ENCODE measurements at places on chromosomes 3 and 15.

GRCh38 chr3:172233474-172234277 is 194.3 kb downstream of the FNDC3B start:
- DNase-seq, result no peak

- DNase-seq, result no peak
Observed at GRCh38 chr3:127748754-127749327, 73.5 kb downstream of the MGLL start.

DNA sequence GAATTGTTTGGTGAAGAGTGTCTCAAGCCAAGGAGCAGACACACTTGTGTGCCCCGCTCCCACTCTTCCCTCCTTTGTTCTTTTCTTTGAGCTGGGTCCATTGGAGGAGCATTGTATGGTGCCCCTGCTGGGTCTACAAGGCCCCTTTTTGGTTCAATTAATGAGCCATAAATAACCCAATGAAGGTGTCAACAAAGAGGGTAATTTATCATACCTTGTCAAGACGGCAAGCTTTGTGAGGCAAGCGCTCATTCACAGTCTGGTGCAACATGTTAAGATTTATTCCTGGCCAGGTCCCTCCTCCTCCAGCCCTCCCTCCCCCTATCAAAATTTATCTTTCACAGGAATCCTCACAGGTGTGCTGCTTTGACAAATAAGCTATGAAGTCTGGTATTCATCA is 300.1 kb downstream of the RORA start:
- DNase-seq, result no peak

DNA sequence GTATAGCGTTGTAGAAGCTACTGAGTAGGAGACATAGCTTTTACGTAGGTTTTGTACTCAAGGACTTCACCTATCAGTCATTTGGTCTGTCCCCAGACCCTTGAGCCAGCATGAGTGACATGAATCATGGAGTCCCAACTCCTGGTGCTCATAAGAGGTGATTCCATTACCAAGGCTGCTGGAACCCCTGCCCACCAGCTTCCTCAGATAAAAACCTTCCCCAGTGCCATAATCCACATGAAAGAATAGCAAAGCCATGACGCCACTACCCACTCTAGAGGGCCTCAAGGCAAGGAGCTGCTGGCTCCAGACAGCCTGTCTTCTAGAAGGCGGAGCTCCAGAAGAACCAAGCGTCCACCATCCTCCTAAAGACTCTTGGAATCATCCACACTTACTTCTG is 69.6 kb downstream of the NCEH1 start:
- DNase-seq, result no peak

- DNase-seq, result no peak
Observed at GRCh38 chr3:192042116-192042515, 581.2 kb downstream of the PYDC2 start.

- DNase-seq, result no peak
Observed at GRCh38 chr3:36362973-36363372, 17.3 kb upstream of the STAC start.

DNA sequence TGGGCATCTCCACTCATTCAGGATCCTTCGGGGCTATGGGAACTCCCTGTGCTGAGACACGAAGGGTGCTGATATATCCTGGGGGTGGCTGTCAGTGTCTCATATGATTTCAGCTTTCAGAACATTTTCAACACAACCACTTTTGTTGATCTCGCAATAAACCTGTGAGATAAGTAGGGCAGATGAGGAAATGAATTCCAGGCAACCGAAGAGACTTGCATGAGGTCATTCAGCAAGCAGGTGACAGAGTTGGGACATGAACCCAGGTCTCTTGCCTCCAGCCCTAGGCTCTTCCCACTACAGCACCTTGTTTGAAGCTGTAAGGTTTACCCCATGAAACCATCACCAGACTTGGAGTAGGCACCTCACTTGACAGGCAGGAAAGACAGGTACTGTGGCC is 16.6 kb downstream of the DUOX1 start:
- no peak for DNase-seq

- DNase-seq, result peak; percentile 87
Observed at GRCh38 chr3:66407611-66408218, 93.1 kb downstream of the LRIG1 start.

- no peak for DNase-seq
Observed at GRCh38 chr3:187020376-187020775, 90.0 kb downstream of the ST6GAL1 start.

GRCh38 chr3:13066834-13067233 is 6.4 kb downstream of the IQSEC1 start:
- no peak for DNase-seq

DNA sequence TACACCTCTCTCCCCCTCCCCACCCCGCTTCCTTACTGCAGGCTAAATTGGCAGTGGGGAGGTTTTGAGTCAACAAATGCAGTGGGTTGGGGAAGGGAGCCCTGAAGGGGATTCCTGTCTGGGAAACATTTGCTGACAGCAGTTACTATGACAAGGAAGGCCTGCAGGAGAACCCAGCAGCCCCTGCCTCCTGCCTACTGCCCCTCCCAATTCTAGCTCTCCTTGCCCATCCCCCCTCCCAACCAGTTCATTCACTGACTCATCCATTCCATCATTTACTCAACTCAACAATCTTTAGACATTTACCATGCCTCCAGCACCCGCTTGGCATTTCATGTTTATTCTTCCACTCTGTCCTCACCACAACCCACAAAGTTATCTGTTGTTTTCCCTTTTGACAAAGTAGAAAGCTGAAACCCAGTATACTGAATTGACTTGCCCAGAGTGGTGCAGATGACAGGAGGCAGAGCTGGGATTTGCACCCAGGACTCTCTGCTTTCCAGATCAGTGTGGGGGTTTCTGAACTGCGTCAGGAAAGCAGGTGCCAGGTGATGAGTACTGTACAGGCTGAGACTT is 75.0 kb downstream of the MAGEF1 start:
- DNase-seq, result no peak

- no peak for DNase-seq
Observed at GRCh38 chr15:44215594-44215993, 20.5 kb upstream of the FRMD5 start.

DNA sequence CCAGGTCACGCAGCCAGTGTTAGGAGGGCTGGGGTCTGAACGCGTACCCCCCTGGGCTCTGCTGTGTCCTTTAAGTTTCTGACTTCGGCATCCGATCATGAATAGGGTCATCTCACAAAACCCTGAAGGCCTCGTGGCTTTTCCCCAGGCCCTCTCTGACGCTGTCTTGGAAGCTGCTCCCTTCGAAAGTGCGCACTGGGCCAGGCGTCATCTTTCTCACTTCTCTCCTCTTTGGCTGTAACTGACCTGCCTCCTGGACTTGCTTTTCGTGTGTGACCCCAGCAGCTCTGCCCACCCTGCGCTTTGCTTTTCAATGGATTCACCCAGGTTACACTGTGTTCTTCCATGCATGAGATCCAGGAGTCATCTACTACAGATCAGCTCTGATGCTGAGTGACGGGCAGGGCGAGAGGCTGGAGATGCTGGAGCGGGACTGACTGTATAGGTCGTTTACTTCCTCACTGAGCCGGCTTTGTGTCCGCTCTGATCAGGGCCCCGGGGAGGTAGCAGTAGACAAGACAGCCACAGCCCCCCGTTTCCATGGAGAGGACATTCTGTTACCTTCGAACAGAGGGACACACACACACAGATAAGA is 45.0 kb upstream of the PCSK6 start:
- DNase-seq, result no peak

- DNase-seq, result no peak
Observed at GRCh38 chr15:75759416-75760130, 46.9 kb upstream of the CSPG4 start.

- DNase-seq, result no peak
Observed at GRCh38 chr3:33602829-33603228, 115.2 kb downstream of the CLASP2 start.

- no peak for DNase-seq
Observed at GRCh38 chr15:98321896-98322295, 326.4 kb upstream of the IGF1R start.

DNA sequence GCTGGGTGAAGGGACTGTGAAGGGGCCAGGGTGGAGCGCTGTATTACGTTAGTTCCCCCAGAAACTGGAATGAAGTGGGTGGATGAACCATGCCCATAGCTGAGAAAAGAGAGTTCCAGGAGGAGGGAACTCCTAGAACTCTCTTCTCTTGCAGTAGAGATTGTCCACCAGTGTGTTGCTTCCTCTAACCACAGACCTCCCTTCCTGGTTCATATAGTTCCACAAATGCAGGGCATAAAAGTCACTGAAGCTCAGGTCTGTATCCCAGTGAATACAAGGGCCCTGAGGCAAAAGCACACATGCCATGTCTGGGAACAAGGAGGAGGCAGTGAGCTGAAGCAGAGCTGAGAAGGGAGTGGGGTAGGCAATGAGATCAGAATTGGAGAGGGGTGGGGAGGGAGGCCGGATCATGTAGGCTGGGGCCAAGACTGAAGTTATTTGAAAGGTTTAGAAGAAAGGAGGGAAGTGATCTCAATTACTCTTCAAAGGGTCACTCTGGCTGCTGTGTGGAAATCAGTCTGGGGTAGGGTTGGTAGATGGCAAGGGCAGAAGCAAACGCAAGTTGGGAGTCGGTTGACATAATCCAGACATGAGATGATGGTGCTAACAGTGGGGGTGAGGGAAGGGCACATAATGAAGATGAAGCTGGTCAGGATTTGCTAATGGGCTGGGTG is 6.5 kb downstream of the A4GNT start:
- no peak for DNase-seq

GRCh38 chr3:38966811-38967692 is 84.7 kb downstream of the SCN11A start:
- no peak for DNase-seq

- no peak for DNase-seq
Observed at GRCh38 chr15:68450192-68450591, 18.2 kb upstream of the ITGA11 start.

DNA sequence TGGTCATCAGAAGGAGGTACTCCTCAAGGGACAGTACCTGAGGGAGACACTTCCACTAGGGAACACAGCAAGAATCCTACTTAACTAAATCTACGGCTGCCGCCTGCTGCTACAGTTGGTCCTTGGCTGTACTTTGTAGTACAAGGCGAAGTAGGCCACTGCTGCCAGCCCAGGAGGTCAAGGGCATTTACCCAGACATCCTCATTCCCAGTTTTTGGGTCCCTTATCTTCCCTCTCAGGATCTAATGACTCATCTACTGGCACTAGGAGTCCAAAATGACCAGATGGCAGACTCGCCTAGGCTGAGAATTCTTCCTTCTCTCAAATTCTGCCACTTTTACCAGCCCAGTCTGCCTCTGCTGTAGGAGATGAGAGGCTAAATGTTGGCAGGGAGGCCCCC is 27.1 kb upstream of the LAMP3 start:
- DNase-seq, result no peak

DNA sequence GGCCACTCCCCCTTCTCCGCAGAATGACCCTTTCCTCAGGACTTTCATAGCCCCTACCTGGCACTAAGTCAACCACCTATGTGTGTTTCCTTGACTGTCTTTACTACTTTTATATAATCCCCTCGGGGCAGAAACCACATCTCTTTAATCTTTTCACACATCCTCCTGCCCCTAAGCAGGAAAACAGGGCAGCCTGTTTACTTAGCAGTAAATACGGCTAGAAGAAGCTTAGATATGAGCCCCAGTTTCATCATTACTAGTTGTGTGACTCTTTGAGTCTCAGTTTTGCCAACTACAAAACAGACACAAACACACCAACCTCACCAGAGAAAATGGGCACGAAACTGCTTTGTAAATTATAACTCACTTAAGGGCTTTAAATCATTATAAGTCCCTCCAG is 98.3 kb downstream of the CYP19A1 start:
- DNase-seq, result no peak

GRCh38 chr3:184058029-184058428 is 5.2 kb downstream of the HTR3C start:
- DNase-seq, result no peak

DNA sequence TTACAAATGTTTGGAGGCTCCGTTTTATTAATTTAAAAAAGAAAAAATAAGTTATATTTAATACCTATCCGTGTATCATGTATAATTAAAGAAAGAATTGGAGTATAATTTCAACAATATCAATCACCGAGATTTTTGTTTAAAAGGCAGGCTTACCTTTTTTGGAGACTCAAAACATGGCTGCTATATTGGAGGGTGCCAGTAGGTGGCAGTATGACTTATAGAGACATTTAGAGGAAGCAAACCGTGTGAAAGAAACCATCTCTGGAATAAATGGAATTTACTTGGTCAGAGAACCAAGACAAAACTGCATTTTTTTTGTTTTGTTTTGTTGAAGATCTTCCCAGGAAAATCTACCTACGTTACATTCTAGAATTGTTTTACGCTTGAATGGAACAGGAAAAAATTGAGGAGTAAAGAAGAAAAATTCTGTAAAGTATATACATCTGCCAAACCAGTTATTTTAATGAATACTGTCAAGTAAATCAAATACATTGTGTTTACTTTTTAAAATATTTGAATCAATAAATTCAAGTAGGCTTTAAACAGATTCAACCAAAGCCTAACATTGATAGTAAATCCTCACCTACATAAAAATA is 802.6 kb upstream of the ALCAM start:
- peak; percentile 68 for DNase-seq

- DNase-seq, result no peak
Observed at GRCh38 chr3:7205535-7205934, 344.6 kb downstream of the GRM7 start.

GRCh38 chr15:98405013-98405412 is 243.3 kb upstream of the IGF1R start:
- no peak for DNase-seq

- DNase-seq, result no peak
Observed at GRCh38 chr3:89974903-89975519, 867.6 kb downstream of the EPHA3 start.

DNA sequence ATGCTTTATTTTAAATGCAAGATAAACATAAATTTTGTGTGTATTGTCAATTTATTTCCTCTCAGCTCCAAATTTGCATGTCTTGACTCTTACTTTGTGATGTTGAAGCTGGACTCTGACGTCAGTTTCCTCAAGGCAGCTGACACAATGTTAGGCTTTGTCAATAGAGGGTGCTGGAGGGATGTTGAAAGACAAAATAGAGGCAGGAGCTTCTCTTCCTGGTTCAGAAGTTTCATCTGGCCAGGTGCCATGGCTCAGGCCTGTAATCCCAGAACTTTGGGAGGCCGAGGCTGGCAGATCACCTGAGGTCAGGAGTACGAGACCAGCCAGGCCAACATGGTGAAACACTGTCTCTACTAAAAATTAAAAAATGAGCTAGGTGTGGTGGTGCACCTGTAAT is 408.6 kb downstream of the GBE1 start:
- no peak for DNase-seq

DNA sequence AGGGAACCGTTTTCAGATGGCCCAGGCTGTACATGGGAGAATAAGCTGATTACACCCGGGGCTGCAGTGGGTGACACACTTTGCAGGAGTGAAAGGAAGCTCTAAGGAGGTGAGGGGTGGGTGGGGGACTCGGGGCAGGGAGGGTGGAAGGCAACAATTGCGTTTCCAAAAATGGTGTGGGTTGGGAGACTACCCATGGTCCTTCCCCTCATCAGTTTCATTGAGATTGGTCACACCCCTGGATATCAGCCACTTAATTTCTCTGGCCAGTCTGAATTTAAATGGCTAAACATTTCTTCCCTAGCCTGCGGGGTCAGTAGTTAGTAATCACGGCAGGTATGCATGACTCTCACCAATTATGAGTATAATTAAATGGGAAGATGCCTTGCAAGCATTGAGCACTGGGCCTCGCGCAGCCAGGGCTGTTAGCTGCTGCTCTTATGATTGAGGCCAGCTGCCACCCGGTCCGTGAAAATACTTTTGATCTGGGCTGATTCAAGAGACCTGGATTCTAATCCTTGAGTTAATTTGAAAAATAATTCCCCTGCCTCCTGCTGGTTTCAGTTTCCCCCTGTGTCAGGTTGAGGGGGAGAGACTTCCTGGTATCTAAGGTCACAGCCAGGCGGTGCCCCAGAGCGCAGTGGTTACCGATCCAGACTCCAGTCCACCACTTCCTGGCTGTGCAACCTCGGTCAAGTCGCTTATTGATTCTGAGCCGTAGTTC is 23.3 kb downstream of the SLC6A6 start:
- DNase-seq, result peak; percentile 67

All from stimulated activated effector memory CD8-positive, alpha-beta T cell treated with anti-CD3 and anti-CD28 coated beads, Interleukin-12 subunit alpha, Interleukin-12 subunit beta, amount 100 ng/mL, for 72 hours (primary cell).